ENCODE measurements at places on chromosomes 1 and 21. TPM values are rescaled to one million over a fixed set of nuclear protein-coding genes. Genes with fewer than 3 reads are reported as not detected.

- DNase-seq, result no peak
Observed at GRCh38 chr1:86915737-86916235, 1.4 kb downstream of the HS2ST1 start.

DNA sequence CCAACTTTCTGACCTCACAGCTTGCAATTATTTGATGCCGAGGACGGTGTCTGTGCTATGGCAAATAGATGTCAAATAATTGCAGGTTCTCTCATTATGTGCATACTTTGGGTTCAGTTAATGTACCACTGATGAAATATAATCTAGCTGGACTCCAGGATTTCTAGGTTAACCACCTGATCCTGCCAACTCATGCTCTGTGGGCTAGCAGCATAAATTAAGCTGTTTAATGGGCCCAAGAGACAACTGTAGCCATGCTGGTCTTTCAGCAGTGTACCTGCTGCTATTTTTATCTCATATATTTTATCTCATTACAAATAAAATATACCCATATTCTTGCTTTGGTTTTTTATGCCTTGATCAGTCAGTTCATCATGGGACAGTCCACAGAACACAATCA is 43.3 kb upstream of the HP1BP3 start:
- DNase-seq, result no peak

DNA sequence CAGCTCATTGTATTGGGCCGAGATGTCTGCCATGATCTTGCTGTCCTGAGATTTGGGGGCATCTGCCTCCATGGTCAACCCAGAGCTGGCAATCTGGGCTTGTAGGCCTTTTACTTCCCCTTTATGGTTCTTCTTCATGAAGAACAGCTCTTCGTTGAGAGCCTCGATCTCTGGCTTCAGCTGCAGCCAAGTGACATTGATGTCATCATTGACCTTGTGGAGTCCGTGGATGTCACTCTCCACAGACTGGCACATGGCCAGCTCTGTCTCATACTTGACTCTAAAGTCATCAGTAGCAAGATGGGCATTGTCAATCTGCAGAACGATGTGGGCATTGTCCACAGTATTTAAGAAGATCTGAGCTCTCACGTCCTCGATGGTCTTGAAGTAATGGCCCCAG is 29.2 kb downstream of the RAP1A start:
- DNase-seq, result no peak

DNA sequence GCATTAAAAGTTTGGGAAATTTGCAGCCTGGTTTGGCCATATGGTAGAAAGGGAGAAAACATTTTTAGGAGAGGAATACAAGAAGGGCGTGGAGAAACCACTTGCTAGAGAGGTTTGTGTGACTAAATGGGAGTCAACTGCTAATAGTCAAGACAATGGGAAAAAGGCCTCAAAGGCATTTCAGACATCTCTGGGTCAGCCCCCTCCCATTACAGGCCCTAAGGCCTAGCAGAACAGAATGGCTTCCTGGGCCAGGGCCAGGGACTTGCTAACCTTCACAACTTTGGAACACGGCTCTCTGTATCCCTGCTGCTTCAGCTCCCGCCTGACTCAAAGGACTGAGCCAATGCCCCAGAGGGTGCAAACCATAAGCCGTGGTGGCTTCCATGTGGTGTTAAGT is 752.3 kb upstream of the ADAMTS5 start:
- no peak for DNase-seq

DNA sequence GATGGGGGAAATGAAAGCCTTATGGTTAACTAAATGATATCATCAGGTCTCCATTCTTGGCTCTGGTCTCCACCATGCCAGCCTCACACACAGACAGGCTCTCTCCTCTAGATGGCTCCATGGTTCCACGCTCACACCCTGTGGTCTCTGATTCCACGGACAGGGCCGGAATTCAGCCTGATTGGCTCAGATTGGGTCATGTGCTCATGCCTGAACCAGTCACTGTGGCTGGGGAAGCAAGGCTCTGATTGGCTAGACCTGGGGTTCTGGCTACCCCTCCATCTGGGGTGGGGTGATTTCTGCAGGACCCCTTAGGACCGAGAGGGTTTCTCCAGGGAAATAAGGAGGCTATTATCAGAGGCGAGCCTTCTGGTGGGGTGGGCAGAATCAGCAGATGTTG is 277.0 kb downstream of the PTPRU start:
- peak; percentile 84 for DNase-seq

DNA sequence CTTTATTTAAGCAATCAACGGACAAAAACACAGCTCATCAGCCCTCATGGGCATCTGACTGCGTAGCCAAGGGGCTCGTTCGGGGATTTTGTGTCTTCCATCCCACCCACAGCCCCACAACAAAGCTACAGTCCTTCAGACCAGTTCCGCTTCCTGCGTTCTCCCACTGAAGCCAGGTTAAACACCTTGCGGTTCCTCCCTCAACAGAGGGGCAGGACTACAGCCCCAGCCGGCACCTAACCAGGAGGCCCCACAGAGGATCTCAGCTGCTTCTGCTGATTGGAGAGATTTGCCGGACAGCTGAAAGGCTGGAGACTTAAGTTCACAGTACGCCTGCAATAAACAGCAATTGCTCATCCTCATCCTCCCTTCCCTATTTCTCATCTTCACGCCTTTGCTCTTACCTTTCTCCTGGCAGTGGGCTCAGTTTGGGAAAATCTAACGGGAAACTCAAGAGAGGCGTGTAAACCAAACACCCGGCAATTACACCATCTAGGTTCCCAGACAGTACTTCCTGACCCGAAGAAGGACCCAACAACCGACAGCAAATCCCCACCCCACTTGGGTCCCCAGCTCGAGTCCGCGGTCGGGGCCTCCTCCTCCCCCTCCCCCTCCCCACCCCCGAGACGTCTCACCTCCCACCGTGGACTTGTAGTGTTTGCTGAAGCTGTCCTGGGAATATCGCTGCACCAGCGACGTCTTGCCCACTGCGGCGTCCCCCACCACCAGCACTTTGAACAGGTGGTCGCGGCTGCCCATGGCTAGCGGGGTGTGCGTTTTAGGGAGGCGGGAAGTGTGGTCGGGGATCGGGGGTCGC is 876 bp downstream of the RAB29 start:
- no peak for DNase-seq

- DNase-seq, result peak; percentile 39
Observed at GRCh38 chr1:36516372-36517010, 33.8 kb upstream of the CSF3R start.

DNA sequence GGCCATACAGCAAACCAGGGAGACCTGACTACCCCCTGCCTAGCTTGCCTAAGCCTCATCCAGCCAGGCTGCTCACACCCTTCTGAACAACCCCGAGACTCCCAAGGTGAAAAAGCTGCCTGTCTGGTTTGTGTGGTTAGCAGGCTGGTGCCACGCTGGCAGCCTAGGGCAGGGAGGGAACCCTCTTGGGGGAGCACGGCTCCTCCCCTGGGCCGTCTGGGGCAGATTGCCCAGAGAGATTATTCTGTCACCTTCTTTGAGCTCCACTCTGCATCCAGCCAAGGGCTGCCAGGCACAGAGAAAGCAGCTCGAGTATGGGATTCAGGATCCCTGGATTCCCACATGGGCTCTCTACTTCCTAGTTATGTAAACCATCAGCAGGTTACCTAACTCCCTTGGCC is 27.5 kb upstream of the TCEA3 start:
- peak; percentile 24 for DNase-seq

GRCh38 chr1:229075217-229075616 is 195.7 kb upstream of the RAB4A start:
- no peak for DNase-seq

GRCh38 chr1:32729254-32730046 is 26.9 kb upstream of the SYNC start:
- DNase-seq, result no peak

DNA sequence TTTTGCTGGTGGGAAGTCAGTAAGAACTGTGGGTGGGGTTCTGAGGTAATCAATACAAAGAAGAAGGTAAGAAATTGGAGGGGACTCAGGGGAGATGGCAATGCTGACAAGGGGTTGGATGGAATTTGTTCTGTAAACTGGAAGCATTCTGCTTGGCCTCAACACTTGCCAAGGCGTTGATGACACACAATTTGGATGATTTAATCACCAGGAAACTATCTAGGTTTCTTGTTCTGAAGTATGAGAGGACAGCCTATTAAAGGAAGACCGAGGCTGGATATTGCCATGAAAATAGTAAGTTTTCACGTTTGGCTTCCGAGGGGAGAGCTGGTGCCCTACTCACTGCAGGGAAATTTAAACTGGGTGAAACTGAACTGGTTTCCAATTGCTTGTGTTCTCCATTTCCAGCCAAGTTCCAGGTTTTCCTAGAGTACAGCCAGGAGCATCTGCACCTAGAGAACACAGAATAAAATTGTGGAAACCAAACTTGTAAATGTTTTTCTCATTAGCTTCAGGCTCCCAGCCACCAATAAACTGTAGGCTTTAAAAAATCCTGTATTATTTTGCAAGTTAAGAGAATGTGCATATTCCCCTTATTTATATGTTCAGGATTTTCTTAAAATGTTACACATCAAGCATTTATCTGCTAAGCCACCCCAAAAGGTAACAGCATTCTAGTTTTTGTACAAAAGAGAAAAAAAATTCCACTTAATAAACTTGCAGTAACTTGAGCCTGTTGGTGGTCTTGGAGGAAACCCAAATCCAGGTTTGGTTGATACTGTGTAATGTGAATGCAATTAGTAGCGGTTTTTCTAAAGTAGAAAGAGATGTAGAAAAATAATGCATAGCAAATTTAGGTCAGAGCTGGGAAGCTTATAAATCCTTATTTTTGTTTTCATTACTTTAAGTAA is 53.8 kb downstream of the ROR1 start:
- no peak for DNase-seq

- DNase-seq, result no peak
Observed at GRCh38 chr1:98103617-98104285, 182.9 kb upstream of the DPYD start.

DNA sequence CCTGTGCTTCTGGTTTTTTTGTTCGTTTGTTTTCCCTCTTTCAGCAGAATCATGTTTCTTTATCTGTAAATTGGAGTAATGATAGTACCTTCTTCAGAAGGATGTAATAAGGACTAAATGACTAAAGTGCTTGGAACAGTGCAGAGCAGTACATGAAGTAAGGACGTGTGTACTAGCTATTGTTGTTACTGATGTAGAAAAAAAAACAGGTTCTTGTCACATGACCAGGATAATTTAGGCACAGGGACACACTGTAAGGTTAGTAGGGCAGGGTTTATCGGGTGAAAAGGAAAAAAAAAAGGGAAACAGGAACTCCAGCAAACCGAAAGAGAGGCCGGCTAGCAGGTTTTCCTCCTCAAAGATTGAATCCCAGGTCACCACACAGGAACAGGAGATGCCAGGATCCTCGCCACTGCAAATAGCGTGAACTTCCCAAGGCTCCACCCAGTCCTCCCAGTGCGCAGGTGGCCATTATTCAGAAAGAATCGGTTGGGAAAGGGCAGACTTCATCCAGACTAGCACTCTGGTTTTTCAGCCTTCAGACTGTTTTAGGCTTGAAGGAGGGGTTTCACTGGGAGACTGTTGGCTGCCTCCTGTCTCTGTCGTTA is 63.8 kb upstream of the PRRC2C start:
- no peak for DNase-seq

GRCh38 chr1:22174446-22175220 is 31.7 kb upstream of the WNT4 start:
- DNase-seq, result peak; percentile 6

DNA sequence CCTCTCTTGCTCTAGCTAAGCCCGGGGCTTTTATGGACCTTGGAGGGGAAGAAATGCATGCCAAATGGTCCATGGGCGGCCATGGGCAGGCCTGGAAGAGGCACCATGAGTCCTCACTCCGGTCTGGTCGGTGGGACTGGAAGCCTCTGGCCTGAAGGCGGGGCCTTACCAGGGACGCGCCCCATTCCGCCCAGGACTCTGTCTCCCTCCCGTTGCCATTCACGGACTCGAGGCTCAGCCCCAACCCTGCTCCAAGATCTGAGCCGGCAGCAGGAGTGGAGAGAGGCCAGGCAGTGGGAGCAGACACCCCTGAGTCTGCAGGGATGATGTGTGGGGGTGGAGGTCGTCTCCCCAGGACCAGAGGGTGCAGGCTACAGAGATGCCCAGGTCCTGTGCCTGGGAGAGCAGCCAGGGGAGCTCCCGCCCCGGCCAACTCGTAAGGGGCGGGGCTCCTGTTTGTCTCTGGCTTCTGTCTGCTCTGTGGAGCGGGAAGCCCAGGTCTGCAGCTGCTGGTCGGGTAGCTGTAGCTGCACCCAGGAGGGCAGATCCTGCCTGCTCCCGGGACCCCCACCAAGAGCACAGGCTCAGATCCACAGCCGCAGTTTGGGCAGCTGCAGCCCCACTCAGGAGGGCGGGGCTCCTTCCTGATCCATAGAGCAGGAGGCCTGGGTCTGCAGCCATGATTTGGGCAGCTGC is 8.3 kb upstream of the KANK4 start:
- DNase-seq, result no peak

DNA sequence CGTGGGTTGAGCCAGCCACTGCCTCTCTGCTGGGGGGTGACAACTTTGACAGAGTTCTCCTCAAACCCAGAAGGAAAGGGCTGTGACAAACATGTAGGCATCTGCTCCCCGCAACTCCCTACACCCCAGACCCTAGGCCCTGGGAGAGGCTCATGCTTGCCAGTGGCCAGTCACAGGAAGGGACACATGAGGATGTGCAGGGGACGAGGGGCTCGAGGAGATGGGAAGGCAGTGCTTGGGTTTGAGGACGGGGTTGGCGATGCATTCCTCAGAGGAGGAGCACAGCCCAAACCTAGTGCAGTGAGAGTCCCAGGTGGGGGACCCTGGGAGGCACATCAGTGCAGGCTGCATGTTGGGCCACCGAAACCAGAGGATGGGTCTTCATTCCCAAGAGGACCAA is 62.1 kb downstream of the STUM start:
- no peak for DNase-seq

DNA sequence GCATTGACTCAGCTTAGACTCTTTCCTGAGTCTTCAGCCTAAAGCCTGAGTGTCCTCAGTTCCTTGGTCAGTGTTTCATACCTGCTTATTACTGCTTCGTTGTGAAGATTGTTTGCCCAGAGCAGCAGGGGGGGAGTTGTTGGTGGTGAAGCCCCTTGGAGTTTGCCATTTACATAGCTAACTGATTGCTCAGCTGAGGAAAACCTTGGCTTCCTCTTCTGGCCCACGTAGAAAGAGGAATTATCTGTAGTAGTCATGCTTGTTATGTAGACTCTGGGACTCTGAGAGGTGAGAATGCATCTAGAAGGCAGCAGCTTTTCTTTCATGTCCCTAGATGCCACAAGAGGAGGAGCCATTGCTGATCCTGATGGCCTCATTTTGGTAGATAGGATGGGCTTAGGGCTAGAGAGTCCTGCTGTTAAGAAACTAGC is 125.9 kb downstream of the MAST2 start:
- peak; percentile 92 for DNase-seq

The NBPF10 gene
- 1.7 TPM for total RNA-seq

The CD58 gene
- 18.0 TPM for total RNA-seq

The DDOST gene
- total RNA-seq, result 387 TPM

The VWA1 gene
- total RNA-seq, result 50.6 TPM

The SPATA45 gene
- not detected for total RNA-seq

The CELA3A gene
- total RNA-seq, result 9.0 TPM
